ENCODE measurements at places on chromosomes 2 and 18.

DNA sequence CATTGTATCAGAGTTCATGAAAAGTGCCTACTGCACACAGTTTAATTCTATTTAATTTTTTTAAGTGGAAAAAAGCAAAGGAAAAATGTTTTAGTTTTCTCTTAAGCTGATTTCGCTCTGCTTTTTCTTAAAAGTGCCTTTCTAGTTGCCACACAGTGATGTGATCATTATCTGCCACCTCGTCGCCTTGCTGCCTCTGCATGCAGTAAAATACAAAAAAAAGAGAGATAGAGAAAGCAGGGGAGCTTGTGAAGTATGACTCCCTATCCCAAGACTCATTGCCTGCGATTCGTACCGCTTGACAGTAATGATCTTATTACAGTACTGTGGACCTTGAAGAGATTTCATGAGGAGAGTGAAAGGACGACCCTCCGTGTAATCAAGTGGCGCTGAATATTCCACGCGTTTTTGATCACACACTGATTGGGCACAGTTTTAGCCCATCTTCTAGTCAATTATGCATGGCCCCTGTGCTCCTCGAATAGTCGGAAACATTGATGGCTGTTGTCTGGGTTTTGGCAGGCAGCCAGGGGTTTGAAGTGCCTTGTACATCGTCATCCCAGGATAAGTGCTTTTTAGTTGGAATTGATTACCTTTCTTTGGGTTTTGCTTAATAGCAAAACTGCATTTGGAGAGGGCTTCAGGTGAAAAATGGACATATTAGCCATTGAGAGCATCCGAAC lies 188.3 kb downstream of the GBX2 start:
- DNase-seq, result no peak

DNA sequence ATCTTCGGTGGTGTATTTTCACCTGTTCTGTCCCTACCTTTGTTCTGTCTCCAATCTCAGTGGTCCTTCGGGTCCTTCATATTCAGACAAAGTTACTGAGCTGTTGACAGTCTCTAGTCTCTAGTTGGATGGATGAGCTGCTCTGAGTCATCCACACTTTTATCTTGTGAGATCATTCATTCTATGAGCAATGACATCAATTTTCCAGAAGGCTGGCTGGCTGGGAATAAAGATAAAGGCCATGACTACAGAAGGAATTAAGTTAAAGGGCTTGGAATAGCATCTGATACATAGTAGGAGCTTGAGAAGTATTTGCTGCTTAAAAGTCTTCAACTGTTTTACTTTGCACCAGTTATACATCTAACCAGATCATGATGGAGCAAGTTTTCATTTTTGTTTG lies 43.1 kb upstream of the SLC39A10 start:
- DNase-seq, result no peak

DNA sequence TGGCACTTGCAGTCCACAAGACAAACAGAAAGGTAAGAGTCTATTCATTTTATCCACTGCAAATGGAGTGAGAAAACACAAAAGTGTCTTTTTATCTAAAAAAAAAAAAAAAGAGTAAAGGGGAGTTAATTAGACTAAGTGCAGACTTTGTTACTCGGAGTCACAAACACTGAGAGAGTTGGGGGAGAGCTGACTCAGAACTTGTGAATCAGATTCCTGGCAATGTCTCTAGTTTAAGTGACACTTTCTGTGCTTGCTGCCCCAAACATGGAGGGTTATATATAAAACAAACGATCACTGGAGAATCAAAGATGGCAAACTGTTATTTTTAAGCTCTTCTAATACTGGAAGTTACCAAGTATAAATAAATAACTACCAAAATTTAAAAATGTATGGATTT lies 505.8 kb upstream of the NRP2 start:
- DNase-seq, result no peak

DNA sequence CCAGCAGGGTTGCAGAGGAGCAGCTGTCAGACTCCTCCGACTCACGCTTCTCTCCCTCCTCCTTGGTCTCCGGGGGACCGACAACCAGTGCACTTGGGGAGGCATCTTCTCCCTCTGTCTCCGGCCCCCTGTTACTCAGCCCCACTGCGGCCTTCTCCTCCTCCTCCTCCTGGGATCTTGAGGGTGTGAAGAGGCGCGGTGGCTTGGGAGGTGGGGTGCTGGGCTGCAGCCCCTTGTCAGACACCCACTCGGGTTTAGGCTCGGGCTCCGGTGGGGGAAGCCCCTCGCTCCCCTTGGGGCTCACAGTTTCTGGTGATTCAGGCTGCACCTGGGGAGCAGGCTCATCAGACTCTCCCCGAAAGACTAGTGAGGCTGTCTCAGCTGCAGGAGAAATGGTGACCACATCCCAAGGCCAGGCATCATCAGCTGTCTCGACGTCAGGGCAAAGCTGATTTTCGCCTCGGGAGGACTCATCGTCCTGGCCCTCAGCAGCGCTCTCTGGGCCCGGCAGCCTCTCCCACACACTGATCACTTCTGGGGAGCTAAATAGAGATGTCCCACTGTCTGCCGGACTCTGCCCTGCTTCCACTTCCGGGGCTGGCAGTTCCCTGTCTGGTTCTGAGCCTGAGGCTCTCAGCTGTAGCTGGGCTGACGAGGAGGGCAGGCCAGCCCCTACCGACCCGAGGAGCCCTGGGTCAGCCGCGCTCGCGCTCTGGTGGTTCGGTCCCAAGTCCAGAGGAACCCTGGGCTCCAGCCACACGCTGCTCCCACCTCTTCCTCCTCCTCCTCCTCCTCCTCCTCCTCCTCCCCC lies 9.0 kb upstream of the SFXN5 start:
- no peak for DNase-seq

GRCh38 chr2:136238286-136239078 lies 120.5 kb upstream of the CXCR4 start:
- peak; percentile 72 for DNase-seq

- DNase-seq, result no peak
Observed at GRCh38 chr2:211994806-211995205, 543.8 kb downstream of the ERBB4 start.

DNA sequence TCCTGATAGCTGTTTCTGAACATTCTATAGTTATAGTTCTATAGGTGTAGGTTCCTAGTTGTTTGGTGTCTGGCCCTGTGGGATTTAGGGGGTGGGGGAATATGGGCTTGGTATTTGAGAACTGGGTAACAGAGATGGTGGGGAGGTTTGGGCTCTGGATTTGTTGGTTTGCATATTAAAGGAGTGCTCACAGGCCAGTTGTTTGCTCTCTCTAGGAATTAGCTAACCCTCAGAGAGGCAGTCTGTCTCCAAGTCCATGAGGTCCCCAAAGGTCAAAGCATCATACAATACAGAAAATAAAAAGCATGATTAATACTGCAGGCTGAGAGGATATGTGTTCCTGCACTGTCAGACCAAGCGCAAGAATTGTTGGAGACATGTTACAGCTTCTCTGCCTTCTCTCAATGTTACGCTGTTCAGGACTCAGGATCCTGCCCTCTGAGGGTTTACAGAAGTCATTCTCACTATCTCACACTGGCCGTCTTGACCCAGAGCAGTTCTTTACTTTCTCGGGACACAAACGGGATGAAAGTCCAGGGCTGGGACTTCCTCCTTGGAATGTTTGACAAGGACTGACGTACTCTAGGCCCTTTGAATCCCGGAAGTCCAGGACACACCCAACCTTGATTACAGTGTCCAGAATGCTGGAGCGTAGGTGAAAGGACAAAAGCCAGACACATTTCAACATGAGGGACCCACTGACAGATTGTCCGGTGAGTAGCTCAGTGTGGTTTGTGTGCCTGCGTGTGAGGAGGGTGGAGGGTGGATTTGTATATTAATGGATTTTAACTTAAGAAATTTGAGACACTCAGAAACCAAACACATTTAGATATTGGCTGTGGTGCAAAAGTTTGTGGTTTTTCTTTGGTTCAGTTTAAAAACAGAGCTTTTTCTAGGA lies at the start of gene NOSTRIN:
NOSTRIN (plus strand) TSS at position 677 of the 898 bp plus-strand sequence; CDS start at position 687, 10 bp downstream.
- DNase-seq, result no peak

DNA sequence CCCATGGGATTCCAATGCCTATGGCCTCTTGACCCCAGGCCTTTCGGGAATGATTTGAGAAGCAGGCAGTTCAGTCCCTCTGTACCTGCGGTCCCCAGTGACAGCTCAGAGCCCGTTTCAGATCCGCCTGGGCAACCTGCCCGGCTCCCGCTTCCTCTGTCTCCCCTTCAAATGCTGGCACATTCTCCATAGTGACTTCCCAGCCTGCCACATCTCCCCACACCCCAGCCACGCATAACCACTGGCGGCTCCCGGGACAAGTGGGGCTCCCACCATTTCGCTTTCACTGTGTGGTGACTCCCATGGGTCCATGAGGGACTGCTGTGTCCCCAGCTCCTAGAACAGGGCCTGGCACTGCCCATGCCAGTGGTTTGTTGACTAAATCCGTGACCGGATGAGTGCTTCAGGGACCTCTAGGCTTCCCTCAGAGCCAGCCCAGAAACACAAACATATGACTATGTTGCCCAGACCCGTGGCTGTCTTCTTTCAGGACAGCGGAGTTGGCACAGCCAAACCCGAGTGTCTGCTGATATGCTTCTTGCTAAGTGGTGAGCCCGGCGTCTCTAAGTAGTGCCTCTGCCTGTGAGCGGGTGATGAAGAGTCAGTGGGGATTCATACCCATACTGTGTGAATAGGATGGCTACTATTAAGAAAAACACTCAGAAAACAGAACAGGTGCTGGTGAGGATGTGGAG lies 91.2 kb downstream of the GLI2 start:
- no peak for DNase-seq

- no peak for DNase-seq
Observed at GRCh38 chr2:219551441-219552381, 7.9 kb downstream of the TMEM198 start.

- no peak for DNase-seq
Observed at GRCh38 chr18:49011291-49011746, 60.6 kb upstream of the SMAD7 start.

GRCh38 chr2:179581605-179582004 lies 279.8 kb downstream of the ZNF385B start:
- no peak for DNase-seq

DNA sequence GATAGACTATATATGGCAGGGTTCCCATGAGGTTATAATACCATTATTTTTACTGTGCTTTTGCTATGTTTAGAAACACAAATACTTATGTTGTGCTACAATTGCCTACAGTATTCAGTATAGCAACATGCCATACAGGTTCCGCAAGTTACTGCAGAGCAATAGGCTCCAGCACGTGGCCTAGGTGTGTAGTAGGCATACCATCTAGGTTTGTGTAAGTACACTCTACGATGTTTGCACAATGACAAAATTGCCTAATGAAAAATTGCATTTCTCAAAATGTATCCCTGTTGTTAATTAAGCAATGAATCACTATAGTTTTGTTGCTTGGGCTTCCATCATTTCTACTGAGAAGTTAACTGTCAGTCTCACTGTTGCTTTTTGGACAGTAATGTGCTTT lies 9.8 kb downstream of the CD302 start:
- no peak for DNase-seq

- DNase-seq, result no peak
Observed at GRCh38 chr2:233039212-233039845, 6.9 kb downstream of the NEU2 start.

GRCh38 chr2:177449159-177449558 lies 56.6 kb downstream of the AGPS start:
- DNase-seq, result no peak

GRCh38 chr2:62475172-62476011 lies 30.6 kb downstream of the TMEM17 start:
- DNase-seq, result no peak

GRCh38 chr2:173953047-173953424 lies 12.1 kb downstream of the SP3 start:
- DNase-seq, result no peak

- DNase-seq, result peak; percentile 26
Observed at GRCh38 chr18:3498698-3499471, 48.9 kb downstream of the TGIF1 start.

GRCh38 chr2:209495855-209496585 lies 72.2 kb downstream of the MAP2 start:
- no peak for DNase-seq

- DNase-seq, result no peak
Observed at GRCh38 chr18:80074697-80075096, 34.4 kb upstream of the ADNP2 start.

DNA sequence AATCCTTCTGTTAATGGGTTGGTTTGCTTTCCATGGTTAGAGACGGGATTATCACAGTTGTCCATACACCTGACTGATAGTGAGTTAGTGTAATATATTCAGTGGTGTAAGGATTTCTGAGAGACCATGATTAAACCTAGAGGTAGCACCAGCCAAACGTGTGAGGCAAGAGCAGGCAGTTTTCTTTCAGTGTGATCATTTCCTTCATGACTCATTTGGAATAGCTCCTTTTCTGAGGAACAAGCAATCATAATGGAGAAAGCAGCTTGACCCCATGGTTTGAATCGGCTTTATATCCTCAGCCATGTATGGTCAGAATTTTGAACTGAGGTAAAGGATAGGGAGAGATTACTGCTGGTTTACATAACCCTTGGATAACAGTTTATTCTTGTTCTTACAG lies 2.9 kb downstream of the MXD1 start:
- DNase-seq, result no peak

- no peak for DNase-seq
Observed at GRCh38 chr2:73007991-73008765, 63.3 kb downstream of the SFXN5 start.

GRCh38 chr18:31197676-31198075 lies 35.0 kb upstream of the DSC1 start:
- DNase-seq, result no peak

GRCh38 chr2:74481961-74482800 lies 617 bp downstream of the CCDC142 start:
- DNase-seq, result no peak

DNA sequence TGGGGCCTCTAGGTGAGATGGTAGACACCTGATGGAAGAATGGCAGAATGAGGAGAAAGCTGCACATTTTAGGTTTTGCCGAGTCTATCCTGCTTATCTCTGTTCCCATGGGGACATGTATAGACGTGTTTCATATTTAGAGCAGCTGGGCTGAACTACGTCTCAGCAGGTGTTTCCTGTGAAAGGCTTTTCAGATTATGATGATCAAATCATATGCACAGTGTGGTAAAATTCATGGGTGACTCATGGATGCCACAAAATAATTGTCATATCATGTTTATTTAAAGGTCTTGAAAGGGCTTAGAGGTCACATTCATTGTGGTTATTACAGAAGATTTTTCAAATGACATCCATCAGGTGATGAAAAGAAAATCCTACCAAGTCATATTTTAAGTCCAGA lies 90.5 kb downstream of the ICOS start:
- no peak for DNase-seq

GRCh38 chr18:41326311-41326710 lies 628.7 kb upstream of the PIK3C3 start:
- DNase-seq, result no peak

DNA sequence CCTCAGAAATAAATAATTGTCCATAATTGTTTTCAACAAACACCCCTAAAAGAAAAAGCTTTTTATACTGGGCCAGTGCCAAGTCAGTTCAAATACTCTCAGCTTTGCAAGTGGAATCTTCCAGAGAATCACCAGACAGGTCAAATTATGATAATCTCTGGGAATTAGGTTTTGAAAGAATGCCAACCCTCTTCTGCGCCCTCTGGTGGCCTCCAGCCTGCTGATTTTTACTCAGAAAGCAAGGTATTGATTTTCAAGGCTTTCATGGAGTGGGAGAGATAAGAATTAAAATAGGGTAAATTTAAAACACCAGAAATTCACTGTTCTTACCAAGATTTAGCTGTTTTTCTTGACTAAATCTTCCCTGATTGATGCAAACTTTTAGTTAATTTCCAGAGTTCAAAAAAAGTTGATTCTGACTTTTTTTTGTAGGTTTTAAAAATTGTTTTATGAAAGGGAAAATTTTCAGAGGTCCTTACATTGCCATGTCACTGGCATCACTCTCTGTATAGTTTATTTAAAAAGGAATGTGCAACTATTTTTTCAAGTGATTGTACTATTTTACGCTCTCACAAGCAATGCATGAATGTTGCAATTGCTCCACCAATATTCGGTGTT lies 282.9 kb upstream of the TNP1 start:
- DNase-seq, result no peak
